ENCODE measurements at places on chromosomes 5 and 9.

DNA sequence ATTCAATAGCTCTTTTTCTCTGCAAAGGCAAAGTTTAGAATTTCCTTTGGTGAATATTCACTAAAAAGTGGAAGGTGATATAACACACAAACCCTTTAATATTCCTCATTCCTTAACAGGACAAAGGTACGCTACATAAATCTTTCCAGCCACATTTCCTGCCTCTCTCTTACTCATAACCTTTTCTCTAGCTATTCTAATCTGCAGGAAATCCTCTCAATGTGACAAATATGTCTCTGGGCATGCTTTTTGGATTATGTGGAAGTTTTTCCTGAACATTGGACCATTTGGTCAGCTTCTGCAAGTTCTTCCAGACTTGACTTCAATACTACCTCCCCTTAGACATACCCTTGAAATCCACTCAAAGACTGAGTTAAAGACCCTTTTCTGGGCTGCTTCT lies 186.3 kb upstream of the TUSC1 start:
- no peak for DNase-seq

DNA sequence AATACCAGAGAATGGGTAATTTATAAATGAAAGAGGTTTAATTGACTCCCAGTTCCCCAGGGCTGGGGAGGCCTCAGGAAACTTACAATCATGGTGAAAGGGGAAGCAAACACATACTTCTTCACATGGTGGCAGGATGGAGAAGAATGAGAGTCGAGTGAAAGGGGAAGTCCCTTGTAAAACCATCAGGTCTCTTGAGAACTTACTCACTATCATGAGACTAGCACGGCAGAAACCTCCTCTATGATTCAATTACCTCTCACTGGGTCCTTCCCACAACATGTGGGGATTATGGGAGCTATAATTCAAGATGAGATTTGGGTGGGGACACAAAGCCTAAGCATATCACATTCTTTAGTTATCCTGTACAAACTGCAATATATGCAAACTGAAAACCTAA lies 609.4 kb downstream of the MTRR start:
- no peak for DNase-seq

DNA sequence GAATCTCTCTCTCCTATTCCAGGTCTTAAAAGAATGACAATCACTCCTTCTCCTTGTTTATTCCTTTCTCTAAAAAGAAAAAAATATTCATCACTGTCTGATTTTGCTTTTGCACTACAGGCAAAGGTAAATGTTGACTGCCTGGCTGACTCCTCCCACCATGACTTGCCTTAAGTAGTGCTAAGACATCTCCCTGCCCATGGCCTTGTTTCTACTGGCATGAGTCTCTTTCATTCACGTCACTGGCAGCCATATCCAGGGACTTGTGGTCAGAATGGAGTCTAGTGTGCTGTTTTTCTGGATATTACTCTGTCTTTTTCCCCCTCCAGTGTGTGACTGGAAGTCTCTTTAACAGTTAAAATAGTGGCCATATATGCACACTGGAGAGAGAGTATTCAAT lies 522.9 kb upstream of the DAB2 start:
- DNase-seq = no peak

DNA sequence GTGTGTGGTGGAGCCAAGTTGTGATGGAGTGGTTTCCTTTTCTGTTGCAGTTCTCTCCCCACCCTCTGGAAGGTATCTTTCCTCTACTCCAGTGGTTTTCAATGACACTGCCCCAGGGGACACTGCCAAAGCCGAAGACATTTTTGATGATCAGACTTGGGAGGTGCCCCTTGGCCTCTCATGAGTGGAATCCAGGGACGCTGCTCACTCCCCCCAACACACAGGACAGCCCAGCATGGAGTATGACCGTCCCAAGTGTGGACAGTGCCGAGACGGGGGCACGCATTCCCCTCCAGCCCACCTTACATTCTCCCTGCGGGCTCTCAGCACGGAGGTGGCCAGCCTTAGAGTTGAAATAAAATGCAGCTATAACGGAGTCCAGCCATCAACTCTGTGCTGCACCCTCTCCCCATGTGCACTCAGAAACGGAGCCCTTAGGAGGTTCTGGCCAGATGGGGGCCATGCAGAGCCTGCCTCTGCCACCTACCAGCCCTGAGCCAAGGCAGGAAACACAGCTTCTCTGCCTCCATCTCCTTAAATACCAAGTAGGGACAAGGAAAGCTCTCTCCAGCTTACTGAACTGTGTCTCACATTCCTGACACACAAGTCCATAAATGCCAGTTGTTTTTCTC lies 150.8 kb downstream of the ROR2 start:
- no peak for DNase-seq

DNA sequence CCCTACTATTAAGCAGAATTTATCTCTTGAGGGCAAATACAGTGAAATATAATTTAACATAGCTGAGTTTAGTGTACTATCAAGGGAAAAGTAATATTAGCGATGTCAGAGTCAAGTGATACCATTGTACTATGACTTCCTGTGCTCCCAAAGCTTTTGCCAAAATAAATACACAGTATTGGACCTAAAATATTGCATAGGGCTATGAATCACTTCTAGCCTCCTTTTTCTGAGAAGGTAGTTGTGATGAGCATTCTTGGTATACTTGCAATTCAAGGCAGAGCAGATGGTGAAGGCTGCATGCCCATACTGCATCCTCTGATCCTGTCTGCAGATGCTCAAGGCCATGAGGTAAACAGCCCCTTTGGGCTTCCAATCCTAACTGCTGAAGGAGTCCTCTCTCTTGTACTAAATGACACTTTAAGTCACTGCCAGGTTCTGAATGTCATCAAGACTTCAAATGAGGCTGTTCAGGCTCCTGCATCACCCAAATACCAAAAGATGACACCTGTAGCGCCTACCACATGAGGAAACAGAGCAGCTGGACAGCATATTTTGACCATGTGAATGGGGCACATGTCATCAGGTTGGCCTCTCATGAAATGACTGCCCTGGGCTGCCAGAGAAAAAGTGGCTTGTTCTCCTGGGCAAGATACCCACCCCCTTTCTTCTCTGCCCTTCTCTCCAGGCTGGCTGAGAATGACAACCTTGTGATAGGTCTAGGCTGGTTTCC lies 29.7 kb upstream of the PPP2CA start:
- no peak for DNase-seq

DNA sequence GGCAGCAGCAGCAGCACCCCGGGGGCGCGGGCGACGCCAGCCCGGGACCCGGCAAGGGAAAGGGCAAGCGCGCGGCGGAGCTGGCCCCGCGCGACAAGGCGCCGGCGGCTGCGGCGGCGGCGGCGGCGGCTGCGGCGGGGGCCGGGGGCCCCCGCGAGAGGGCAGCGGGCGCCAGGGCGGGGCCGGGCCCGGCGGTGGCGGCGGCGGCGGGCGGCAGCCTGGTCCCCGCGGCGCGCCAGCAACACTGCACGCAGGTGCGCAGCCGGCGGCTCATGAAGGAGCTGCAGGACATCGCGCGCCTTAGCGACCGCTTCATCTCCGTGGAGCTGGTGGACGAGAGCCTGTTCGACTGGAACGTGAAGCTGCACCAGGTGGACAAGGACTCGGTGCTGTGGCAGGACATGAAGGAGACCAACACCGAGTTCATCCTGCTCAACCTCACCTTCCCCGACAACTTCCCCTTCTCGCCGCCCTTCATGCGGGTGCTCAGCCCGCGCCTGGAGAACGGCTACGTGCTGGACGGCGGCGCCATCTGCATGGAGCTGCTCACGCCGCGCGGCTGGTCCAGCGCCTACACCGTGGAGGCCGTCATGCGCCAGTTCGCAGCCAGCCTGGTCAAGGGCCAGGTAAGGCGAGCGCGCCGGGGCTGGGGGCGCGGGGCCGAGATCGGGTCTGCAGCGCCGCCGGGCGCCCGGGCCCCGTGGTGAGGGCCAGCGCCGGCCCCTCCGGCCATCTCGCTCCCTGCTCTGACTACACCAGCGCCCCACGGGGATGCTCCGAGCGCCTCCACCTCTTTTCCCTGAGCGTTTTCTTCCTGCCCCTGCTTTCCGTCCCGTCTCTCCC lies at the start of gene UBE2QL1:
TSS of gene UBE2QL1 (plus strand) at position 238 of the 843 bp plus-strand sequence. CDS start at position 273, 35 bp downstream.
- peak; percentile 64 for DNase-seq
